ENCODE measurements at places on chromosomes 16 and 17.

- peak; percentile 27 for DNase-seq
Observed at GRCh38 chr16:77674888-77675287, 47.4 kb upstream of the NUDT7 start.

- no peak for DNase-seq
Observed at GRCh38 chr17:65967372-65967771, 224.6 kb downstream of the CEP112 start.

DNA sequence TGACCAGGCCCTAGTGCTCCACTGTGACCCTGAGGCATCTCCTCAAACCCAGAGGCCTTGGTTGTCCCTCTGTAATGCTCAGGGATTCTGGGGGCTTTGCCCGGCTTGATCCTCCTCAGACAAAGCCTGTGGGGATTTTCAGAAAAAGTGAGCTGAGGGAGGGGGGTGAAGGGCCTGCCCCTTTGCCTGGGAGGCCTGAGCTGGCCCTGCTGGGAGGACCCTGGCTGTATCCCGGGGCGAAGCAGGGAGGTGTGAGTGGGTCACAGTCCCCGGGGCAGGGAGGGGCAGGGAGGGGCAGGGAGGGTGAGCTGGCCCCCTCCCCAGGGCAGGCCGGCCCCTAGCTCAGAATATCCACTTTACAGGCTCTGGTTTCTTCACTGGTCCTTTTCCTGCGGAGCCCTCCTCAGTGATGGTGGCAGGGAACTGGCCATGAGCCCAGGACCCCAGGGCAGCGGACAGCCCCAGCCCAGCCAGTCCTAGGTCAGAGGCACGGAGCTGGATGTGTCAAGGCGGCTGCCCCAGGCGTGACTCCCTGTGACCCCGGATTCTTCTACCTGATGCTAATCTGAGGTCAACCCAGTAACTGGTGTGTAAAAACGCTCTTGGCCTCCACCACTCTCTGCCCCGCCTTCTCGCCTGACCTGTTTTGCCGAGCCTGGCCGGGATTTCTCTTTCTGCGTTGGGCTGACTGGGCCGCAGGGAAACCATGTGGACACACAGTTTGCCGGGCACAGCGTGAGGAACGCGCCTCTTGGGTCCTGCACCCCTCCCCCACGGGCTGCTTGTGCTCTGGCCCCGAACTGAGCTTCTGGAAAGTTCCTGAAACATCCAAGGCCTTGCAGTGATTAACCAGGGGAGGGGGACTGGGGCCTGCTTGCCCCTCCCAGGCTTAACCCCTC lies 5.8 kb upstream of the FASN start:
- no peak for DNase-seq

DNA sequence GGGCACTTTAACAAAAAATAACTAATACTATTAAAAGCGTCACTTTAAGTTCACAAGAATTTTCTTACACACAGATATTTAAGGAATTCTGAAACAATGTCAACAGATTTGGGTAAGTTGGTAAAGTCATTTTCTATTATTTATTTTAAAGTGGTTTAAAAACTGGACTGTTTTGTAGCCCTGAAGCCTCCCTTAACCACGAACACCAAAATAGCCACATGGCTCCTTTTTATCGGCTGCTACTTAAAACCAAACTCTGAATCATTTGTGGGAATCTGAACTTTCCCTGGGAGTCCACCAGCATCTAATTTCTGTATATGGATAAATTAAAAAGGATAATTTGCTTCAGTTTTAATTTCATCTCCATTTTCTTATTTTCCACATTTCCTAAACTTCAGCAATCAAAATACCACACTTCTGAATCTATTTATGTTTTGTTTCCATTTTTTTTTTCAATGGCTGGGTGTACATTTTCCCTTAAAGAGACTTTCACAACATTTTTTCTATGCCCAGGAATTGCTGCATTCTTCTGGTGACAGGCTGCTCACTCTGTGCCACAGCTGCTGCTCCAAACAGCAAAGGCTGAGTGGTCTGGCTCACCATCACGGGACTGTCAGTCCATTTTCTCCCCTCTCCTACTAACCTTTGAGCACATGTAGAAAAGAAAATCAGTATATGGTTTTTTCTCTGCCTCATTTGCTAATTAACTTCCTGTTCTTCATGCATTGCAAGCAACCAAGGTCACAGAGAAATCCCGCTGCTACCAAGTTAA lies 255.5 kb upstream of the KCNJ16 start:
- peak; percentile 59 for DNase-seq

DNA sequence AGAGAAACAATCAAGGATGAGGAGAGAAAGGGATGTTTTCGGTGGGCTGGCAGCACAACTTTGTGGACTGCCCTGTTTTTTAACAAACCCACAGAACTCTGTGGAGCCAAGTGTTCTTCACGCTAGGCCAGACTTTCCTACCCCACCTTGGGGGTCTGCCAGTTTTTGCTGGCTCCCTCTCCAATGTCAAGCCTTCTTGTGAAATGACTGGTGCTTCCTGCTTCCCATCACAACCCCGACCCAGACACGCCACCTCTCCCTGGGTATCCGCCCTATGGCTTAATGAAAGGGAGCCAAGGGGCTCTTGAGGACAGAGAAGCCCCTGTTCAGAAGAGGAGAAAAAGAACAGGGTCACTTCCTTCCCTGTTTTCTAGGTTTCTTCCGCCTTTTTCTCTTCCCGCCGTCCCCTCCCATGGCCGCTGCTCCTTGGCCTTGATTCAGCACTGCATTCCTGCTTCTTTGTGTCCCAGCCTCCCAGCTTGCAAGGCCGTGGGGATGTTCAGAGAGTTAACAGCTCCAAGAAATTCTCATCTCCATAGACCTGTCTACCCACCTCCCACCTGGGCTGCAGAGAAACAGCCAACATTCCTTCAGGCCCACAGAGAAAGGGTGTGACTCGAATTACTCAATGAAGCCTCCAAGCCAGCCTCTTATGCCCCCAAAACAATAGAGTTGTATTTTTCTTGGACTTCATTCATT lies 16.5 kb upstream of the SOX9 start:
- DNase-seq = no peak

Measured in fibroblast of skin of right quadriceps (primary cell).